ENCODE measurements at places on chromosomes 1 and 21. TPM values are rescaled to one million over a fixed set of nuclear protein-coding genes. Genes with fewer than 3 reads are reported as not detected.

RUNX3 gene
- 0.18 TPM for polyA plus RNA-seq

- DNase-seq = peak; percentile 31
These were observed 71.9 kb upstream of the EFHD2 start for GRCh38 chr1:15337656-15338402.

DNA sequence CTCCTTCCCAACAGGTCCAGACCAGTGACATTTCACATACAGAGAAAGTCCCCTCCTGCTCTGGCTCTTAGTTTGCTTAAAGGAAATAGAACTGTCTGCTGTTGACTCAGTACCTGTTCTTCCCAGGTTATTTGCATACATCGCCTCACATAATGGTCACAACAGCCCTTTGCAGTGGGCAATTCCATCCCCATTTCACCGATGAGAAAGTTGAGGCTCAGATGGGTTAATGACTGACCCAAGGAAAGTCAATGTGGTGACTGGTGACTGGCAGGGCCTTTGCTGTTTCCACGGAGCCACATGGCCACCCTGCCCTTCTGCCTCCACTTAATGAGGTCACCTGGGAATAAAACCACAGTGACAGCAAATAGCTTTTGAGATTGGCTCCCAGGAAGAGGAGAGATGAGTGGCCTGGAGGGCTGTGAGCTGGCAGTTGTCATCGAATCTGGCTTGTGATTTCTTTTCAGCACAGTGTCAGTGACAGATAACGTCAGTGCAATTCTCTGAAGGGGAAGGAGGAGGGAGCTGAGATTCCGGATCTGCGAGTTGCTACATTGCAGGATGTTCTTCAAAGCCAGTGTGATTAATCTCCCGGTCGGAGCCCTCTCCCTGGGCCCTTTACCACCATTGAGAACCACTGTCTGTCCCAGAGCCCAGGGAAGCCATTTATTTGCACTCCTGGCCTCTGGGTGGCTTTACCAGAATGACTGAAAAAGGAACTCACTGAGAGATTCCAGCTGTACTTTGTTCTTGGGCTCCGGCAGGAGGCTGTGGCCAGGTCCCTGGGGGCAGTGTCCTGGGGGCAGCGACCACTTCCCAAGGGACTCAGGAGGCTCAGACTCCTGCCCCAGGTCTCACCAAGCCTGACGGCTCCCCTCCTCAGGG is 117.2 kb downstream of the CNIH3 start:
- DNase-seq = no peak

- DNase-seq = no peak
These were observed 422.9 kb downstream of the PTBP2 start for GRCh38 chr1:97144527-97144926.

DNA sequence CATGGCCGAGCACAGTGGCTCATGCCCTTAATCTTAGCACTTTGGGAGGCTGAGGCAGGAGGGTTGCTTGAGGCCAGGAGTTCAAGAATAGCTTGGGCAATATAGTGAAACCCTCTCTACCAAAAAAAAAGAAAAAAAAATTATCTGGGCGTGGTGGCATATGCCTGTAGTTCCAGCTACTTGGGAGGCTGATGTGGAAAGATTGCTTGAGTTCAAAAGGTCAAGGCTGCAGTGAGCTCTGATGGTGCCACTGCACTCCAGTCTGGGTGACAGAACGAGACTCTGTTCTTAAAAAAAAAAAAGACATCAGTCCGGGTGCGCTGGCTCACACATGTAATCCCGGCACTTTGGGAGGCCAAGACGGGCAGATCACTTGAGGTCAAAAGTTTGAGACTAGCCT is 251.2 kb upstream of the CACYBP start:
- DNase-seq = no peak

GRCh38 chr1:17030206-17030605 is 18.5 kb upstream of the ATP13A2 start:
- no peak for DNase-seq

GRCh38 chr1:162541619-162542141 is 19.8 kb upstream of the UAP1 start:
- DNase-seq = no peak

DNA sequence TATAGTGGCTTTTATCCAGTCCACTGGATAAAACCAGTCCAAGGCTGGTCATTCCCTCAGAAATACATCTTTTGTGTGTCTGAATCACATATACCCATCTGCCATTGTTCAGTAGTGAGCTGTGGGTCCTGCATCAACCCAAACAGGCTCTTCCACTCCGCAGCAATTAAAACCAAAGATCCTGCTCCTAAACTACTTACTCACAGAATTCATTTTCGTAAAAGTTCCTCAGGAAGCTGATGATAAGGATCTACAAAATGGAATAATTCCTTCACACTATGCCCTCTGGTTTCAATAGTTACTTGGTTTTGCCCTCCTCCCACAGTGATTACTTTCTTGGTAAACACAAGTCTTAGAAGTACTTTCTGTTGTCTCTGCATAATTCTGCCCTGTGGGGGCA is 5.1 kb upstream of the MFSD2A start:
- no peak for DNase-seq

CSDE1 gene
- 578 TPM for polyA plus RNA-seq

- no peak for DNase-seq
These were observed at the start of gene KRTAP21-2 for GRCh38 chr21:30747159-30747558. TSS of gene KRTAP21-2 (minus strand) at chr21:30747259. CDS start at chr21:30747202, 57 bp downstream.

HSD3B1 gene
- not detected for polyA plus RNA-seq

GRCh38 chr1:248152056-248152827 is 7.3 kb downstream of the OR2M5 start:
- no peak for DNase-seq

DNA sequence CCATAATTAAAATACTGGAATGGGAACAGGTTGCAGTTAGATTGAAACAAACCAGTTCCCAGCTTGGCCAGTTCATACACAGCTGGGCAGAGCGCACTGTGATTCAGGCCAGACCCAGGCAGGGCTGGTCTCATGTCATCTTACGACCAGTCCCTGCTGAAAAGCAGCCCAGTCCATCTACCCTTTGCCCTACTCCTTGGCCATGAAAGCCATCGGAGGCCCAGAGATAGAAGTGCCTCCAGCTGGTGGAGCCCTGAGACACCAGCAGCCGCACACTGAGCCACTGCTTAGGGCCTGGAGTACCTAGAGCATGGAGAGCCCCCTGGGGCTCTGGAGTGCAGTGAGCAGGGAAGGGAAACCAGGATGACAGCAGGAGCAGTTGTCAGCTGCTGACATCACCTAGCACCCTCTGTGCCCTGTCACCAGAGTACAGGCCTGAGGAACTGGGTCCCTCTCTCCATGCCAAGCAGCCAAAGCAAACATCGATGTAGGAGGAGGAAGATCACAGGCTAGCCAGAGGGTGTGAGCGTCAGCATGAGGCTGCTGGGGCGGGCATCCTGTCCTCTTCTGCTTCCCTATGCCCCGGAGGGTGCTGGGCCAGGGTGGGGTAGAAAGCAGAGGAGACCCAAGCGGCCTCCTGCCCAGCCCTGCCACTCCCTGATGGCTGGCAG is 34.2 kb upstream of the TMEM125 start:
- no peak for DNase-seq

GRCh38 chr1:201916649-201917249 is 28.1 kb downstream of the SHISA4 start:
- peak; percentile 74 for DNase-seq

DNA sequence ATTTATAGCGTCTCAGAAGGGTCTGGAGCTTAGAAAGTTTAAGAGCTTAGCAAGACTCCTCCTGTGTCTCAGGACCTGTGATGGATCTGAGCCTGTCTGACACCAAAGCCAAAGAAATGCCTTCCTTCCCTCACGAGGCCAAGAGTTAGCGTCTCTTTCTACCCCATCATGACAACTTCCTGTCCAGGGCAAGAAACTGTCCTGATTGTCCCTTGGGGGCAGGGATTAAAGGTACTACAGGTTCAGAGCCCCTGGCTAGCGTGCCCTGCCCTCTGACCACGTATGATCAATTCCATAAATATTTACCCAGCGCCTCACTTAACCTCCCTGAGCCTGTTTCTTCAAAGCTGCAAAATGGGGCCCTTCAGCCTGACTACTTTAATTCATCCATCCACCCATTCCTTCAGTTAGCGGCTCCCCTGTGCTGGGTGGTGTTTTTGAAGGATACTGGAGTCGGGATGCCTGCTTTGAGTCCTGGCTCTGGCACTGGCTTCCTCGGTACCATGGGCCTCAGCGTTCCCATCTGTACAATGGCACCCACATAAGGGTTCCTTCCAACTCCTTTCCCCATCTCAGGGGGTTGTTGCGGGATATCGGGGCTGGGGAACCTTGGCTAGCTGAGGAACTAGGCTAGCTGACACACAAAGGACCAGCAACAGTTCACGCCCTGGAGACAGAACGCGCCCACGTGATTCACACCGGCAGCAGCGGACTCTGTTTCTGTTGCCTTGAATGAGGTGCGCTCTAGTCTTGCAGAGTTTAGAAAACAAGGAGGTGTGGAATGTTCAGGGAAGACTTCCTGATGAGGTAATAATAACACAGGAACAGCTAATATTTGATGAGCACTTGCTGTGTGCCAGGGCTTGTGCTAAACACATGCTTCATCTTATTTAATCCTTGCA is 23.0 kb upstream of the EPHA2 start:
- no peak for DNase-seq

DNA sequence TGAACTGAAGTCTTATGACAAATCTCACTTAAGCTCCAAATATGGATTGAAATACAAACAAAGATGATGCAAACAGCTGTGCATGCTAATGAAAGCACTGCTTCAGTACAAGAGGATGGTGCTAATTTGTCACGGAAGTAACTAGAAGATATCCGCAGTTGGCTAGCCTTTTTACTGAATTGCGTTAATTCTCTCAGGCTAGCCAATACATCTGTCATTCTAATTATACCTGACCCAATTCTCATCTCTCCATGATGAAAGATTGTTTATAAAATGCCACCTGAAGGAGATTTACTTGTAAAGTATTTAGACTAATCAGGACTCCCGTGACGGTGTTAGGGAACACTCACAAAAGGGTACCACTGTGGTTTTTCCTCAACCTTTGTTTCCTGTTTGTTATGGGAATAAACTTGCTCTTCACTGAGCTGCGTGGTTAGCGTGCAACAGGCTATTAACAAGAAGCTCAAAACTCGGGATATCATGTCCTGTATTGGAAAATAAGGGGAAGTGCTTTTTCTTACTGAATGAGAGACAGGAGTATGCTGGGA is 162.5 kb downstream of the APP start:
- no peak for DNase-seq

GRCh38 chr1:50620680-50621329 is 197.6 kb upstream of the DMRTA2 start:
- DNase-seq = no peak

- DNase-seq = peak; percentile 68
These were observed 725 bp downstream of the SLC25A33 start for GRCh38 chr1:9539829-9540550.

HORMAD1 gene
- polyA plus RNA-seq = not detected

DNA sequence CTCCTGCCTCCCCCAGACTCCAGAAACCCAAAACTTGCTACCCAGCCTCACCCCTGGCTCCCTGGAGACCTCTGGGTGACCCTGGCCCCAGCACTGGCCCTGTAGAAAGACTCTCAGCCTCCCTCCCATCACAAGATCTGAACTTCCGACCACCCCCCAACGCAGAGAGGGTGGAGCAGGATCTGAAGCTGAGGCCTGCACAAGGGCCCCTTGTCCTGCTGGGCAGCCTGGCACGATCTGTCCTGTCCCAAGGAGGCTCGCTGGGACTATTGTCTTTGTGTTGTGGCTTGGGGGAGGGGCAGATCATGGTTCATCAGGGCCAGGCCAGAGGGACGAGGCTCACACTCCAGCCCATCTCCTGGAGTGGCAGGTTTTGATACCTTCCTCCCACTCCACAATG is 20.0 kb downstream of the PHLDA3 start:
- DNase-seq = no peak

- DNase-seq = no peak
These were observed 20.9 kb downstream of the SOX13 start for GRCh38 chr1:204093781-204094180.

GNG4 gene
- 0.41 TPM for polyA plus RNA-seq

- no peak for DNase-seq
These were observed 17.4 kb downstream of the TIAM1 start for GRCh38 chr21:31326522-31327242.

VCAM1 gene
- polyA plus RNA-seq = 2.0 TPM

- DNase-seq = no peak
These were observed 167.2 kb downstream of the FMN2 start for GRCh38 chr1:240258910-240259309.

DNA sequence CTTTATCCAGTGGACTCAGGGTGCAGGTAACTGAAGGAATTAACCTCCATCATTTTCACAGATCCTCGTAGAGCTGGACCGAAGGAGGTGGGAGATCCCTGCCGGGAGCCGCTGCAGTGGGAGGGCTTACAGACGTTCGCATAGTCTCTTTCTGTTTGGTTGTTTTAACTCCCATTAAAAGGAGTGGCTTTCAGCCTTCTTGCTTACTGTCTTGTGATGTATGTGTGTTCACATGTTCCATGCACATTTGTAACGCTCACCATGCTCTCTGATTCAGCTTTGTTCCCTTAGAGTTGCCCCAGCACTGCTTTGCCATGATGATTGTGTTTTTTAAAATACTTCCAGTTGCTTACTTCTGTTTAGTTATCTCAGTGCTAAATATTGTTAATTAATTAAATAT is 85.8 kb downstream of the ADARB1 start:
- no peak for DNase-seq

DNA sequence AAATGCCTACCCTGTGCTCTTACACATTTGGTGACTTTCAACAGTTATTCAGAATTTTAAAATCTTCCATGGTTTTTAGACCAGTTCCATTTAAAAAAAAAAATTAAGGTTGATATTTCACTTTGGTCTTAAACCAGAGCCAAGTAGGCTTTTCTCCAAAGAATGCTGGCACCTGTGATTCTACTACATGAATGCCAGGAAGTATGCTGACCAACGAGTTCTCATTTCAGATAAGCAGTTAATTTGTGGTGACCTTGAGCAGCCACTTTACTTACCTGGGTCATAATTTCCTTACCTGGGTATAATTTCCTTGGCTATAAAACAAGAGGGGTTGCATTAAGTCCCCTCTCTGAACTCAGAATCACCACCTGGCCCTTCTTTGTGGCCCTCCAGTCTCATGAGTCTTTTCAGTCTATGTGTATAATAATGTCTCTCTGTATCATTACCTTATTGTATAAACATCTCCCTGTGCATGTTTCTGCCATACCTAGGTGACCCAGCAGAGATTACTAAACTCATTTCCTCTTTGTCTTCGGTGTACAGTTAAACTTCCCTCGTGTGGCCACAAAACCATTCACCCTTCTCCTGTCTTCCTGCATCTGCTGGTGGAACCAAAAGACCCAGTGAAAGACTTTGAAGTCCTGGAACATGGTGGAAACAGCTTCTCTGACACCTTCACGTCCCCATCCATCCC is 139.1 kb upstream of the DPT start:
- no peak for DNase-seq

Data from psoas muscle (tissue), 8 donors.